ENCODE measurements at places on chromosomes 3 and 15.

GRCh38 chr3:38614091-38614490, 35.4 kb downstream of the SCN5A start:
- no peak for DNase-seq

DNA sequence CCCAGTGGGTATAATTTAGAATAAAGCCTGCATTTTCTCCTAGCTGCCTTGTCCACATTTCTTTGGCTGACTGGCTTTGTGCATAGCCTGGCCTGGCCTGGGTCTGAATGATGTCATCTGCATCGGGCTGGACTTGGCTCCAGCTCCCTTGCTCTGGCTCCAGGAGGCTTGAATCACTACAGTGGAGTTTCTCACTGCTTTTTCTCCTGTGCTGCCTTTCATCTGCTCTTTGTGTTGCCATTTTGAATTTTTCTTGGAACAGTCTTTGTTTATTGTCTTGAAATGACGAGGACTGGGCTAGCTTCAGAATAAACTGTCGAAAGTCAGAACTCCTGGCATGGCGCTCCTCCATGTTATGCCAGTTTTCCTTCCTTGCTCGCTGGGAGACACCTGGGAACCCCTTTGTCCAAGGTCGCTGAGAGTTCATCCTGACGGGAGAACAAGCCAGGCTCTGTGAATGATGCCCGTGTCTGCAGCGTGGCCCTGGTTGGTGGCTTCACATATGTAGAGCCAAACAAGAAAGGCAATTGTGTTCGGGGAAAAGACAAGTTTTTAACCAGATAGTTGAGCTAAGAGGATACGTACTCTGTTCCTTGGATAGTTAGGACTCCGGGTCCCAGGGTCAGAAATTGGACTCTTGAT, 258.9 kb downstream of the PDZRN3 start:
- no peak for DNase-seq

DNA sequence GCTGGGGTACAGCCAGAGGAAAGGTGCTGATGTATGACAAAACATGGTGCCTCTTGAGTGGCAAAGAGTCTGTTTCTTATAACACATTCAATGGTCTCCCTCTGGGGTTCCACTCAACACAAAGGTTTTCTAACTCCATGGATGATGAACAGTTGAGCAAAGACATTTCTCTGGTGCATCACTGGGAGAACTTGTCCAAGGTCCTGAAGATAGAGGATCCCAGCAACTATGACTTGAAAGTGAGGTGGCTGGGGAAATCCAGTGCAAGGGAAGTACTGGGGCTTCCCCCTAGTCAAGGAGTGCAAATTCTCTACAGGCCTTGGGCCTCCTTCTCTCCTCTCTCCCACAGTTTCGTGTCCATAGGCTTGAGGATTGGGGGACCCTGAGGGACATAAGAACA, 431.1 kb downstream of the WDR72 start:
- DNase-seq: no peak

DNA sequence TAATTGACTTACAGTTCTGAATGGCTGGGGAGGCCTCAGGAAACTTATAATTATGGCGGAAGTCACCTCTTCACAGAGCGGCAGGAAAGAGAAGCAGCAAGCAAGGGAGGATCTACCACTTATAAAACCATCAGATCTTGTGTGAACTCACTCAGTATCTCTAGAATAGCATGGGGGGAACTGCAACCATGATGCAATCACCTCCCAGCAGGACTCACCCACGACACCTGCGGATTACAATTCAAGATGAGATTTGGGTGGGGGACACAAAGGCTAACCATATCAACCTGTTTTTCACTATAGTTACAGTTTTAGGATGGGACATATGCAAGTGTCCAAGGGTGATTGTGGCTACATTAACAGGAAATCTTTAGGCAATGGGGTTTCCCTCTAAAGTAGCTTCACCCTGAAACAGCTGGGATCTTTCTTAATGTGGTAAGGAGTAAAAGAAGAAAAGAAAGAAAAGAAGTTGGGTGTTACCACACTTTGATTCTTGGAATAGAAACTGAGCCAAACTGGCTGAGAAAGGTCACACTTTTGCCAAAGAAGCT, 453.8 kb downstream of the OTOL1 start:
- no peak for DNase-seq

DNA sequence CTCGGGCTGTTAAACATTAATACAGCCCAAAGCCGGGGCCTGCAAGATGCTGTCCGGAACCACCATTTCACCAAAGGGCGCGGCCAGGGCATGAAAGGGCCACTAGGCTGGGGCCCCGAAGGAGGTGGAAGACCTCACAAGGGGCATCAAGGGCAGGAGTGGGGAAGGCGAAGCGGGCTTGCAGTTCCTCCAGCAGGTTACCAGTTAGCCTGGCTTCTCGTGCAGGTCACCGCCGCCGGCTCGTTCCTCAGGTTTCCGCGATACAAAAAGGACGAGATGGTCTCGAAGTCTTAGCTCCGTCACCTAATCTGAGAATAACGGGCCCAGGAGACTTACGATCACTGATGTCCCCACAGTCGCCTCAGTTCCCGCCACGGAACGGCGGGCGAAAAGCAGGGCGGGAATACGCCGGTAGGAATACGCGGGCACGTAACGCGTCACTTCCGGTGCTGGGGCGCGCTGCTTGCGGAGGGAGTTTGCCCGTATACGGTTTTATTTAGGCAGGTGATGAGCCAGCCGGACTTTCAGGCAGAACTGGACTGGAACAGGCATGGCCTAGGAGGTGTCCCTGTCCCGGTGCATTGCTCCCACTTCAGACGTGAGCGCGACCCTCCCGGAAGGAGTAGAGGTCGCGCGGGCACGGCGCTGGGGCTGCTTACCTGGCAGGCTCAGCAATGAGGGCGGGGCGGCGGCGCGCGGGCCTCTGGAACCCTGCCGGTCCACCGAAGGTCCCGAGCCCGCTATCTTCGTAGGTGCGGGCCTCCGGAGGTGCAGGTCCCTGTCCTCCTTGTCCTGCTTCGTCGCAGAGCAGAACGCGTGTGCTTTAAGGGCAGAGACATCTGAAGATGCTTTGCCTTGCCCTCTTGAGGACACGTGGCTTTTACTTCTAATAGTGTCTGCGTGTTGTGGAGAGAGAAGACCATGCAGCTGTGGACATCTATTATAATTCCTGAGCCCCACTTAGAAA, at the start of gene RFC4:
RFC4 (minus strand) TSS at position 394 of the 967 bp plus-strand sequence. CDS start 1,769 bp downstream, outside the sequence.
- peak; percentile 89 for DNase-seq

DNA sequence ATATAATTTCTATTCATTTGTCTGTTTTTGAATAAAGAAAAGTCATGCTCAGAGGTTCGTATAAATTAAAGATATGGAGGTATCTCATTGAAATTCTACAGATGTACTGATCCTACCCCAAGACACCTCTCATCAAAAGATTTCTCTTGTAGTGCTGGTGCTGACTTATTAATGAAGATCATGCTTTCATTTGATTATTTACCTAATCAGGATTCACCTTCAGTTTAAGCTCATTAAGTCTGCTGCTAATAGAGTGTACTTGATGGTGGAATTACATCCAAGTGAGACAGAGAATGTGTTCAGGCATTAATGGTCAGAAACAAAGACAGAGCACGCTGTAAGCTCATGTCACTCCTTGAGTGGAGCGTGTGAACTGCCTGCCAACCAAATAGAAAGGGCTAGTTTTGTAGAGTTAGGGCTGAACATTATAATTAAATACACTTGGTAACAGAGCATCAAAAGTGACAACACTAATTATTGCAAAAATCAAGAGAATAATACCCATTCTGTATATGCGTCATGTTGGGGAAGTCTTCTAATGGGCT, 45.5 kb downstream of the KBTBD12 start:
- DNase-seq: no peak

Measured in thyroid gland (tissue), 4 donors.